ENCODE measurements at places on chromosomes 4 and X.

DNA sequence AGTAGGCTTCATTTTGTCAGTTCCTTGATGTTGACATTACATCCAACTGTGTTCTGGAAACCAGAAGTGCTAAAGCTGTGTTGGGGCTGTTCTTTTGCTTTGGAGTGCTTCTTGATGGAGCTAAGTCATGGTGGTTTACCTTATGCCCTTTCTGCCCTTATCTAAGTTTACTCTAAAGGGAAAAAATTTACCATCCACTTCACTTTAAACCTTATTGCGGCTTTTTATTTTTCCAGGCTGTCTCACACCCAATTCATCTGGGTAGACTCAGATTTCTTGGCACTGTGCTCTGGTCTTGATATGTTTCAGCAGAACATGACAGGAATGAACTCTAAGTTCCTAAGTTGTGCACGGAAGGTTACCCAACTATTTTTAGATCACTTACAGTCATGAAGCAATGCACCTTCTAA lies 104.7 kb upstream of the TTC29 start:
- no peak for DNase-seq

- DNase-seq: no peak
Measured at GRCh38 chr4:41517747-41518146, 20.2 kb upstream of the LIMCH1 start.

DNA sequence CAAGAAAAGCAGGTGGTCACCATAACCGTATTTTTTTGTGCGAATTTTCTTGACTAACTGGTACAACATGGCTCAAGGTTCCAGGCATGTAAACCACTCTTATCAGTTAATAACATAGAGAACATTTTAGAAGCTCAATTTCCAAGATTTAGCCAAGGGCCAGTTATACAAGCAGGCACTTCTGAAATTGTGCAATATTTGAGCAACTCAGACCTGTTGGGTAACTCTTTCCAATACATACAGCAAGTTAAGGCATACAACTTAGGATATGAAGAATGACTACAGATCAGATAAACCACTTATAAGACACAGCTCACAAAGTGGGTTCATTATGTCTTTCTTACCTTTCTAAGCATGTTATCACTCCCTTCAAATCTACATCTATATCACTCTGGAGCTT lies 43.9 kb downstream of the ZNF280C start:
- DNase-seq: no peak

GRCh38 chrX:150533863-150534262 lies 34.6 kb upstream of the MTM1 start:
- DNase-seq: no peak

GRCh38 chrX:57227691-57228090 lies 58.8 kb upstream of the FAAH2 start:
- DNase-seq: no peak

DNA sequence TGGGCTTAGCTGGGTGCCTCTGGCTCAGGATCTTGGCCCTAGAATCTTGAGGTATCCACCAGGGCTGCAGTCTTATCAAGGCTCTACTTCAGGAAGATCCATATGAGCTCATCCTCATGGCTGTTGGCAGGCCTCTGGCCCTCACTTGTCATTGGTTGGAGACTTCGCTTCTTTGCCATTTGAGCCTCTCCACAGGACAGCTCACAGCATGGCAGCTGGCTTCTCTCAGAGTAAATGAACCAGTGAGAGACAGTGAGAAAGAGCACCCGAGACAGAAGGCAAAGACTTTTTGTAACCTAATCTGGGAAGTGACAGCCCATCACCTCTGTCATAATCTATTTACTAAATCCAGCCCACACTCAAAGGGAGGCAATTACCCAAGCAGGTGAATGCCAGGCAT lies 236.8 kb downstream of the GPAT3 start:
- DNase-seq: no peak

DNA sequence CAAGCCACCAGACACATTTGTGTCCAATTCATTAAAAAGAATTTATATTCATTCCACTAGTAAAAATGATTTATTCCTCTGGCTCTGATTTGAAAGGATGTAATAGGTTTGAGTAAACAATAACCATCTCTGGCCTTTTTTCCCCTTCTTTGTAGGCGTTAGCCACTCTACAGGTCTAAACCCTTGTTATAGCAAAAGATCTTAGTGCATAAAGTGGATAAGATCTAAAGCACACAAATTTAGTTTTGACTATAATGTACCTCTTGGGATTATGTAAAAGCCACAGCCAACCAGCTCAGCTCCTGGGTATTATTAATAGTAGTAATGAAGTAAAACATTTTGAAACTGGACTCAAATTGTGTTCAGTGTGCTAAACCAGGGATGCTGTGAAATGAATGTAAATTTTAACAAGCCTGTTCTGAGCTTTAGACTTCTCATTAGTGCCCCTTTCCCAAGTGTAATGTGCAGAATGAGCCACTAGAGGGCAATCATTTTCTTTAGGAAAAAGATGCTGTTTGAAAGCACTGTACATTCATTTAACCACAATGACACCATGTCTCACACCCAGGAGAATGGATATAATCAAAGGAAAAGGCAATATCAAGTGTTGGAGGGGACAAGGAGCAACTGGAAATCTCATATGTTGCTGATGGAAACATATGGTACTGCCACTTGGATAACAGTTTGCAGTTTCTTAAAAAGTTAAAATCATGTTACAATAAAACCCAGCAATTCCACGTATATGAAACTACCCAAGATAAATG lies 69.7 kb downstream of the KLHL8 start:
- DNase-seq: no peak

DNA sequence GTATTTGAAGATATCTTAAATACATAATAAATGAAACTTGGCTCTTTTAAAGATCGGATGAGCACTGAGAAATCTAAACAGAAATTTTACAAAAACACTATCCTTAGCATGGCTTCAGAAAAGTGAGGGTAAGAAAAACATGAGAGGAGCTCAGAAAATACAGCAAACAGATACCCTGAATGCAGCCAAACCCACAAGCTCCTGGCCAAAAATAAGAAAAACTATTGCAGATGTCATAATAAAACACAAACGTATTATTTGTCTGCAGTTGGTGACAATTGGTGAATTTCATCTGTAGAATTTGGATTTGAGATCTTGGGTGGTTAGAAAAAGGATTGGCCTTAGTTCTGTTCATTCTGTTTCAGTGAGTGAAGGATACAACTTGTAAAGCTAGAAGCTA lies 603.9 kb downstream of the INPP4B start:
- DNase-seq: no peak

- no peak for DNase-seq
Measured at GRCh38 chr4:140469791-140470733, 28.0 kb downstream of the MGAT4D start.

GRCh38 chr4:128796934-128797333 lies 12.6 kb upstream of the JADE1 start:
- no peak for DNase-seq

- DNase-seq: no peak
Measured at GRCh38 chr4:74934016-74934831, 1.3 kb downstream of the PARM1 start.

- DNase-seq: peak; percentile 60
Measured at GRCh38 chr4:88382621-88383020, 4.0 kb downstream of the HERC6 start.

- DNase-seq: no peak
Measured at GRCh38 chrX:153772316-153773217, 8.3 kb upstream of the SRPK3 start.

GRCh38 chr4:153962311-153963039 lies 173.6 kb upstream of the SFRP2 start:
- no peak for DNase-seq

- DNase-seq: no peak
Measured at GRCh38 chrX:16212024-16212423, 44.7 kb downstream of the MAGEB17 start.

GRCh38 chrX:270848-271367 lies 10.3 kb upstream of the PLCXD1 start:
- no peak for DNase-seq

- no peak for DNase-seq
Measured at GRCh38 chr4:101782546-101782945, 8.0 kb upstream of the BANK1 start.

GRCh38 chr4:7631288-7632014 lies 196.7 kb upstream of the PSAPL1 start:
- no peak for DNase-seq

DNA sequence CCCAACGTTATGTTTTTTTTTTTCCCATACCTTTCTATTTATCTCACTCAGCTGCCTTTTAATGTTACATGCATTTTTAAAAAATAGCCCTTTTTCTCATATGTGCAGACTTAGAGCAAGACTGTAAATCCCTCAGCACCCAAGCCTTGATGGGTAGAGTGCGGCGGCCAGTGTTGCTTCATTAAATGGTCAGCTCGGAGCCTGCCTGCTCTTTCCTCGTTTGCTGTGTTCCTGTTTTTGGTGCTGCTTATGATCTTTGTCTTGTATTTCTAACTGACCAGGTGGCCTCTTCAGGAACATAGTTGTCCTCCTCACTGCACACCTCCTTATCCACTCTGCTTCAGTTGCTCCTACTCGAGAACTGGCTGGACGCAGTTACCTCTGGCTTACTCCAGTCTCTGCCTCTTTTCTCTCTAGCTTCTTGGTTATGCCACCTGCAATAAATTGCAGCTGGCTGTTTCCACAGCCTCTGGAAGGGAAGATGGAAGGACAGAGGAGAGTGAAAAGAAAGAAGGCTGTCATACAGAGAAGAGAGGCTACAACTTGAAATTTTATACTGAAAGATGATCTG lies 10.7 kb downstream of the RBPJ start:
- no peak for DNase-seq

DNA sequence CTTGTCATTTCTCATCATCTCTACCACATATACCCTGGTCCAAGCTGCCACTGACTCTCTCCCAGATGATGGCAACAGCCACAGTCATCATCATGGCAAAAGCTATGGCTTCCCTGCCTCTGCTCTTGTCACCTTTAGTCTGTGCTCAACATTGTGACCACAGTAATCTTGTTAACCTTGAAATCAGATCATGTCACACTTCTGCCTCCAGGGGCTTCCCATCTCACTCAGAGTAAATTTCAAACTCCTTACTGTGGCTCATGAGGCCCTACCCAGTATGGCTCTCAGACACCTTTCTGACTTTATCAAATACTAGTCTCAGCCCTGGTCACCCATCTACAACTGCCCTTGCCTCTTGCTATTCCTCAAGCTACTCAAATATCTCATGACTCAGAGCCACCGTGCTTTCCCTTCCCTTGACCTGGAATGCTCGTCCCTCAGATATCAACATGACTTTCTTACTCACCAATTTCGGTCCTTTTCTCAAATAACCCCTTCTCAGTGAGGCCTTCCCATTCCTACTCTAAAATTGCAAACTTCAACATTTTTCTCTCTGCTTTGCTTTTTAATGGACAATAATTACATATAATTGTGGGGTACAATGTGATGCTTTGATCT lies 41.1 kb upstream of the STIM2 start:
- DNase-seq: no peak

DNA sequence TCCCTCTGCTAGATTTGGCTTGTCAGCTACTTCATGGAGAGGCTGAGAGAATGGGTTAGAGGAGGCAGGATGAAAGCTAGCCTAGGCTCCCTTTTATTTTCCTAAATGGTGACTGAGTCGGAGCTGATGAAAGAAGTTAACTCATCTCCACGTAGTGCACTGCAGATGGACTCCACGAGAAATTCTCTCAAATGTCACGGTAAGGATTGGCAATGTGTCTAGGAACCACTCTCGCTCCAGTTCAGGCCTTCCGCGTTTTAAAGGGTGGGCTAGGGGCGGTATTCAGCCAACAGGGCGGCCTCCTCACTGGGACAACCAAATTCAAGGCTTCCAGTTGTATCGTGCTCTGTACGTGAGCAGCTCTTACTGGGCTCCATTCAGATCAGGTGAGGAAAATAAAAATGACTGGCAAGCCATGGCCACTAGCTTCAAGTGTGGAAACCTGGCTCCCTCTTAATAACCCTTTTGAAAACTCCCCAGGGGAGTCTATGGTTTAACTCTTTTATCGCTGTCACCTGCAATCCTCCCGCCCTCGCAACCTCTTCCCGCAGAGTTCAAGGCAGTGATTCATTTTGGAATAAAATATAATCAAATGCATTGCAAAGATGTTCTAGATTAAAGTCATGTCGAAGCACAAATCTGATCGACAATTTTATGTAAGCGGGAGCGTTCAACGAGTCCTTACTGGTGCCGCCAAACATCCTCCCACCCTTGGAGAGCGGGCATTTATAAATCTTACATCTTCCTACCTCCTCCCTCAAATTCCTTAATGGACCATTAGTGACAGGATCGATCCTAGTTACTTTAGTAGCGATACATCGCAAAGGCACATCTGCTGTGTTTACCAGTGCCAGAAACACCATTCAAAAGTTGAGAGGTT lies 1.2 kb downstream of the SPOCK3 start:
- DNase-seq: no peak

DNA sequence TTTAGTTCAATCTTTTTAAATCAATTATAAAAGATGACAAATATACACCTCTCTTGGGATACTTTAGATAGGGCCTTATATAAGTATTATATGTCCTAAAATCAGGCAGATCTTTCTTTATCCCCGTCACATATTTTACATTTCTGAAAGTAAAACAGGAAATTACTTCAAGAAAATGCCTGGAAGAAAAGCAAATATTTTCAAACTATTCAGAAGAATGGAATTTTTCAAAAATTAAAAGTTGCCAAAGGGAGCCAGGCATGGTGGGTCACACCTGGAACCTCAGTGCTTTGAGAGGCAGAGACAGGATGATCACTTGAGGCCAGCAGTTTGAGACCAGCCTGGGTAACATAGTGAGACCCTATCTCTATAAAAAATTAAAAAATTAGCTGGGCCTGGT lies 34.4 kb downstream of the MGARP start:
- no peak for DNase-seq

DNA sequence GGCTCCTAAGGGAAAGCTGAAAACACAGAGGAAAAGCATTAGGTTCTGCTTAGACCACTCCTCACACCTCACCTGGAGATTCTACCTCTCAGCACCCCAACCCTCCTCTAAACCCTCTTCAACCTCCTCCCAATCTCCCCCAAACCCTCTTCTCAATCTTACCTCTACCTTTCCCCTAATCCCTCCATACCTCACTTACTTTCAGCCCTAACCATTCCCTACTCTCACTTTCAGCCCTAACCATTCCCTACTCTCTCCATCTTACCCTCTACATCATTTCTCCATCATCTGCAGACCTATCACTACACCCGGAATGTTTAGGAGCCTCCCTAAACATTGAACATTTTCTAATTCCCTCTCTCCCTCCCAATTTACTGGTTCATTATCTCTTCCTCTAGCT lies 3.5 kb downstream of the RTL3 start:
- no peak for DNase-seq

DNA sequence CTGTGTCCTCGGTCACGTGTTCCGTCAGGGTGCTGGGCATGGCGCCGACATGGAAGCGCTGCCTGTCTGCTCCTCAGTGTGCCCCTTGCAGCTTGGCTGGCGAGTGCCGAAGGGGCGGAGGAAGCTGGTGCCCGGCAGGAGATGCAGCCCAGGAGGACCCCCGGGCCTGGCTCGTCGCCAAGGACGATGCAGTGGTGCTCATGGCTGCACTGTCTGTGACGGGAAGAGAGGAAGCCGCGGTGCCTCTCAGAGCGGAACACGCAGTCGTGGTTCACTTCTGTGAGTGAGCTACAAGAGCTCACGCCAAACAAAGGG lies 38.1 kb downstream of the FGFRL1 start:
- DNase-seq: no peak

All from stimulated activated naive CD4-positive, alpha-beta T cell treated with Interleukin-2 at 50 U/mL for 16 hours (primary cell).